ENCODE measurements at places on chromosomes 16 and 17. TPM values are rescaled to one million over a fixed set of nuclear protein-coding genes. Genes with fewer than 3 reads are reported as not detected.
A peak's percentile ranks its signal among the peaks of the same experiment; 100 is the strongest.

DNA sequence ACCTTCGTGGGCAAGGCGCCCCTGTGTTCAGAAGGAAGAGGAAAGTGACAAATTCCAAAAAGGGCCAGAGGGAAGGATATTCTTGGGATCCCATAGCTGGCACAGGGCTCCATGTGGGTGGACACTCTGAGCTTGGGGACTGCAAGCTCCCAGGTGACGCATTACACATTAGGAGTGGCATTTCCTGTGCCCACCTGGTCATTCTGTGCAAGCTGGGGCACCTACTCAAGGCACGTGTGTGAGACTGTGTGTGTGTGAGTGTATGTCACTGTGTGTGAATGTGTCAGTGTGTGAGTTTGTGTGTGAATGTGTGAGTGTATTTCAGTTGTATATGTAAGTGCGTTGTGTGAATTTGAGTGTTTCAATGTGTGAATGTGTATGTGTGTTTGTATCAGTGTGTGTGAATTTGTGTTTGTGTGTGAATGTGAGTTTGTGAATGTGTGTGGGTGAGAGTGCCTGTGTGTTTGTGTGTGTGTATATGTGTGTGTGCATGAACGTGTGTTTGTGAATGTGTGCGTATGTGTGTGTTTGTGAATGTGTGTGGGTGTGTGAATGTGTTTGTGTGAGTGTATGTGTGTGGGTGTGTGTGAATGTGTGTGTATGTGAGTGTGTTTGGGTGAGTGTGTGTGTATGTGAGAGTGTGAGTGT, 1.6 kb upstream of the CD300A start:
- no peak overlapping the region for H3K27ac ChIP-seq
- no peak overlapping the region for H3K4me3 ChIP-seq
- DNase-seq = no peak
- peaks cover 5% of the 10 kb centered on the region for H3K4me1 ChIP-seq
- no peaks in the 10 kb centered on the region for H3K27me3 ChIP-seq

GRCh38 chr17:82356845-82357355, 2.1 kb upstream of the TEX19 start:
- no peaks in the 10 kb centered on the region for H3K36me3 ChIP-seq
- peak; percentile 88 for DNase-seq
- H3K4me1 ChIP-seq = no peaks in the 10 kb centered on the region
- H3K27me3 ChIP-seq = no peaks in the 10 kb centered on the region
- H3K4me3 ChIP-seq = no peak overlapping the region

DNA sequence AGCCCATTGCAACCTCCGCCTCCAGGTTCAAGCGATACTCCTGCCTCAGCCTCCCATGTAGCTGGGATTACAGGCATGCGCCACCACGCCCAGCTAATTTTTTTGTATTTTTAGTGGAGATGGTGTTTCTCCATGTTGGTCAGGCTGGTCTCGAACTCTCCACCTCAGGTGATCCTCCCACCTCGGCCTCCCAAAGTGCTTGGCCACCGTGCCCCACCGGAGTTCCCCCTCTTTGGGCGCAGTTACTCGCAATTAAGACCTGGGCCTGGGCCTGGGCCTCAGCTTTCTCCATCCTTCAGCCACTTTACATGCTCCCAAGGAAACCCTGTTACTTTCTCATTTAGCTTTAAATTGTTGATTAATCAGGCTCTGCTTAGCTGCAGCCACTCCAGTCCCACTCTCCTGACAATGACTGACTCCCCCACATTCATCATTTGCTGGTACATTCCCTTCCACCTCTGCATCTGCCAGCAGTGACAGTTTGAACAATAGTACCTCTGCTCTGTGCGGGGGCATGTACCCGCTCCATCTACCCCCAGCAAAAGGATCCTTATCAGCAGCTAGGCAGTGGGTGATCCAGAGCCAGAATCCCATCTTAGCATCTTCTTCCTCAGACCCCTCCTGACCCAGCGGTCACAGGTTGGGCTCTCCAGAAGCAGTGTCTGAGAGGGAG, 47.2 kb upstream of the SLC47A1 start:
- H3K4me1 ChIP-seq = no peaks in the 10 kb centered on the region
- DNase-seq = no peak
- H3K27ac ChIP-seq = no peak overlapping the region
- H3K4me3 ChIP-seq = no peak overlapping the region
- H3K27me3 ChIP-seq = no peaks in the 10 kb centered on the region
- no peaks in the 10 kb centered on the region for H3K36me3 ChIP-seq

DNA sequence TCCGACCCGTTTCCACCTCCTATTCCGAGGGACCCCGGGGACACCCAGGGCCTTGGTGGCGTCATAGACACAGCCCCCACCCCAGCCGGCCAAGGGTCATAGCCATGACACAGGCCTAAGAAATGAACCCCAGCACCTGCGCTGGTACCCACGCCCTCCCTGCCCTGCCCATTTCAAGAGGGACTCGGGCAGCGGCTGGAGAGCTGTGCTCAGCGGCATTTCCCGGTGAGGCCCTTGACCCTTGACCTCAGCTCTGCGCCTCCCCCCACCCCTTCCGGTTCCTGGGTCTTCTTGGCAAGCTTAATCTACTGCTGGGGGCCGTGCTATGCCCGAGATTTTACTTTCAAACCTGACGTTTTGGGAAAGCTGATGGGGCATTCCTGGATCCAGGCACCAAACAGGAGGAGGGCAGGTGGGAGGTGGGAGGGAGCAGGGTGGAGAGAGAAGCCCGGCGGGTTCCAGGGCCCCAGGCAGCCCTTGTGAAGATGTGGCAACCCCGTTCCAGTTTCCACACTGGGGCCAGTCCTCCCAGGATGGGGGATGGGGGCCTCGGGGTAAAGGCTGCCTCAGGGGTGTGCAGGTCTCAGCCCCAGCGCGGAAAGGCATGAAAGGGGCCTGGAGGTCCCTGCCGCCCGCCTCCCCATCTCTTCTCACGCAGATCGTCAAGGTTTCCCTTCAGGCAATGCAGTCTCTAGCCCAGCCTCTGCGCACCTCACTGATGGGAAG, at the start of gene SLC22A31:
Gene SLC22A31, minus strand, starts transcription at position 414 of the 726 bp plus-strand sequence. Its CDS starts 36 bp downstream, at position 378.
- no peak within 1 kb of the TSS for H3K27ac ChIP-seq
- H3K4me3 ChIP-seq = no peak within 1 kb of the TSS
- H3K36me3 ChIP-seq = no peaks in the 10 kb centered on the region
- no peaks in the 10 kb centered on the region for H3K4me1 ChIP-seq
- peaks cover 52% of the 10 kb centered on the region for H3K27me3 ChIP-seq

The GPR139 gene
- not detected for total RNA-seq

DNA sequence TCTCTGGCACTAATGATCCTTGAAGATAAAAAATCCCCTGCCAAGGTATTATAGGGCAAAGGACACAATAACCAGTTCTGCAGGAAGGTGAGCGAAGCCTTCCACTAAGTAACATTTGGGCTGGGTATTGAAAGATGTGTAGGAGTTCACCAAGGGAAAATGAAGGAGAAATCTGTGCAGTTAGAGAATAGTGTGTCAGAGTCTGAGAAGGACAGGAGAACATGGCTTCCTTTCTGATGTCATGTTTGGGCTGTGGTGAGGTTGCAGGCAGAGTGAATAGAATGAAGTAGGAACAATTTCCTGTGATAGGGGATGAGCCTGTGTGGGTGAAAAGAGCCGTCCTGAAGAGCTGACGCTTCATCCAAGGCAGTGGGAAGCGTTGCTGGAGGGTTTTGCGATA, 24.1 kb upstream of the CIITA start:
- no peak overlapping the region for H3K27ac ChIP-seq
- no peaks in the 10 kb centered on the region for H3K4me1 ChIP-seq
- H3K4me3 ChIP-seq = no peak overlapping the region
- DNase-seq = no peak
- no peaks in the 10 kb centered on the region for H3K27me3 ChIP-seq

- H3K27me3 ChIP-seq = no peaks in the 10 kb centered on the region
- no peak overlapping the region for H3K4me3 ChIP-seq
- H3K27ac ChIP-seq = no peak overlapping the region
- DNase-seq = peak; percentile 32
Observed at GRCh38 chr17:9684955-9685621, 39.8 kb downstream of the USP43 start.

- no peak overlapping the region for H3K27ac ChIP-seq
- DNase-seq = peak; percentile 43
- H3K27me3 ChIP-seq = no peaks in the 10 kb centered on the region
- peaks cover 3% of the 10 kb centered on the region for H3K4me1 ChIP-seq
Observed at GRCh38 chr17:9036336-9036735, 15.0 kb downstream of the NTN1 start.

DNA sequence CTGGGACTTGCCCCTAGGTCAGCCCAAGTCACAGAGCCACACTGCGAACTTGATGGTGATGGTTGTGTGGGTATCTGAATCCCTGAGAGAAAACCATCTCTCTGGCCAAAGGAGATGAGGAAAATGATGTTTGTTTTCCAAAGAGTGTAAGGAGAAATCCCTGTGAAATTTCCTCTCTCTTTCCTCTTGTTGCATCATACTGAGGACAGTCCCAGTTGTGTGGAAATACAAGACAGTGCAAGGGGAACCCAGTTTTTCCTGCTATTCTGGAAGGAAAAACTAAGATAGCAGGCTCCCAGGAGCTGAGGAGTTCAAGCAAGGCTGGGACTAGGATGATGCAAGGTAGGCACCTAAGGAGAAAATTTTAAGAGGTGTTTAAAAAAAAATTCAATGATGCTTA, 86.8 kb upstream of the TOM1L1 start:
- DNase-seq = no peak
- no peaks in the 10 kb centered on the region for H3K36me3 ChIP-seq
- no peak overlapping the region for H3K27ac ChIP-seq
- no peaks in the 10 kb centered on the region for H3K27me3 ChIP-seq

- no peak for DNase-seq
- H3K4me3 ChIP-seq = no peak overlapping the region
- H3K27ac ChIP-seq = no peak overlapping the region
- no peaks in the 10 kb centered on the region for H3K4me1 ChIP-seq
- H3K36me3 ChIP-seq = peaks cover 17% of the 10 kb centered on the region
- H3K27me3 ChIP-seq = no peaks in the 10 kb centered on the region
Observed at GRCh38 chr17:27603880-27604794, 26.9 kb upstream of the LGALS9 start.

DNA sequence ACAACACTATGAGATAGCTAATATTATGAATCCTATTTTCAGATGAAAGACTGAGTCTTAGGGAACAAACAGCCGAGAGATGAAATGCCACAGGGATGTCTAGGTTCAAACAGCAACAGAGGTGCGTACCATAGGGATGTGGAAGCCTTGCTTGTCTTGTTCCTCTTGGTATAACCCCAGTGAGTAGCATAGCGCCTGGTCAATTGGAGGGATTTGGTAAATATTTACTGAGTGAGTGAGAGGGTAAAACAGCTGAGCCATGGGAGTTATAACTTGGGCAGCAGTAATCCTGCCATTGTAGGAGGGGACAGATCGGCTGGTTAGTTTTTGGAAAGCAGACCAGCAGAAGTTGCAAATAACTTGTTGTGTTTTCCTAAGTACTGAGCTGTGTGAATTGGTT, 80.2 kb downstream of the WWOX start:
- H3K4me3 ChIP-seq = no peak overlapping the region
- DNase-seq = no peak
- H3K36me3 ChIP-seq = no peaks in the 10 kb centered on the region
- H3K4me1 ChIP-seq = no peaks in the 10 kb centered on the region

DNA sequence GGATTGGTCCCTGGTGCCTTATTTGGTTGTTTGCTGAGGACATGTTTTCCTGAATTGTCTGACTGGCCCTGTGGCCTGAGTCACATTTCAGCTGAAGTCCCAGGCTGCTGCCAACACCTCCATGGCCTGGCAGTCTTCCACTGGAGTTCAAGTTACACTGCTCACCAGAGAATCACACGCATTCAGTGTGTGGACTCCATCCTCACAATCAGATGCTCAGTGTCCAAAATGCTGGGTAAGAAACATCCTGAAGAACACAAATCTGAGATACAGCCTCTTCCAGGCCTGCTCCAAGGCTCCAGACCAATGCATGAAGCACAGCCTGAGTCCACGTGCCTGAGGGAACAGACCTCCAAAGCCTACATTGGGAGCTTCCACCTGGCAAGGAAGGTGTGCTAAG, 19.2 kb downstream of the CD300LB start:
- no peak overlapping the region for H3K27ac ChIP-seq
- no peak for DNase-seq
- peaks cover 17% of the 10 kb centered on the region for H3K27me3 ChIP-seq
- no peaks in the 10 kb centered on the region for H3K4me1 ChIP-seq
- H3K4me3 ChIP-seq = no peak overlapping the region
- H3K36me3 ChIP-seq = no peaks in the 10 kb centered on the region

The KRTAP2-3 gene
- total RNA-seq = not detected

DNA sequence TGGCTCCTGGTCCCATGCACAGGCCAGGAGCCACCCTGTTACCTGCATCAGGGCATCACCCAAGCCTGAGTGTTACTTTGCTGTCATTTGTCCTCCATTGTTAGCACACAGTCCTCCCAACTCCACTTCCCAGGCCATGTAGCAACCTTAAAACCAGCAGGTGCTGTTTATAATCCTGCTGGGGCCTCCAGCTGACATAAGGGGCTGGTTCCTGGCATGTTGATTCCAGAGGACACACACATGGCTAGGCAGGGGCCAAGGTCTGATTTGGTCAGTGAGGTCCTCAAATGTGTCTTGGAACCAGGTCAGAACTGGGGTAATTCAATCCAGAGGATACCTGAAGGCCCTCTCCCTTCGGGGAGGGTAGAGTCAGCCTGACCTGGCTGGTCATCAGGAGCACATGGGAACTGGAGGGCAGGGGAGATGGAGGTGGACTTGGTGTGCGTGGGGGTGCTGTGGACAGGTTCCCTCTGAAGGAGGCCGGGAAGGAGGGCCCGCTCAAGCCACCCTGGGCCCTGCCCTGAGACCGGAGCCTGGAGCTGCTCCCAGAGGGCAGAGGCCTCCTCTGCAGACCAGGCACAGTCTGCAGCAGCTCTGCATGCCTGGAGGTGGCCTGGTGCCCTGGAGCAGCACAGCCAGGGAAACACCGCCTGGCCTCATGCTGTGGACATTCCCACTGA, 6.6 kb downstream of the ADORA2B start:
- no peaks in the 10 kb centered on the region for H3K36me3 ChIP-seq
- peaks cover 13% of the 10 kb centered on the region for H3K27me3 ChIP-seq
- no peak overlapping the region for H3K4me3 ChIP-seq
- H3K4me1 ChIP-seq = peaks cover 9% of the 10 kb centered on the region

- DNase-seq = no peak
- H3K27ac ChIP-seq = no peak overlapping the region
- no peak overlapping the region for H3K4me3 ChIP-seq
- no peaks in the 10 kb centered on the region for H3K36me3 ChIP-seq
- no peaks in the 10 kb centered on the region for H3K27me3 ChIP-seq
Observed at GRCh38 chr16:28188085-28188916, 23.5 kb downstream of the XPO6 start.

DNA sequence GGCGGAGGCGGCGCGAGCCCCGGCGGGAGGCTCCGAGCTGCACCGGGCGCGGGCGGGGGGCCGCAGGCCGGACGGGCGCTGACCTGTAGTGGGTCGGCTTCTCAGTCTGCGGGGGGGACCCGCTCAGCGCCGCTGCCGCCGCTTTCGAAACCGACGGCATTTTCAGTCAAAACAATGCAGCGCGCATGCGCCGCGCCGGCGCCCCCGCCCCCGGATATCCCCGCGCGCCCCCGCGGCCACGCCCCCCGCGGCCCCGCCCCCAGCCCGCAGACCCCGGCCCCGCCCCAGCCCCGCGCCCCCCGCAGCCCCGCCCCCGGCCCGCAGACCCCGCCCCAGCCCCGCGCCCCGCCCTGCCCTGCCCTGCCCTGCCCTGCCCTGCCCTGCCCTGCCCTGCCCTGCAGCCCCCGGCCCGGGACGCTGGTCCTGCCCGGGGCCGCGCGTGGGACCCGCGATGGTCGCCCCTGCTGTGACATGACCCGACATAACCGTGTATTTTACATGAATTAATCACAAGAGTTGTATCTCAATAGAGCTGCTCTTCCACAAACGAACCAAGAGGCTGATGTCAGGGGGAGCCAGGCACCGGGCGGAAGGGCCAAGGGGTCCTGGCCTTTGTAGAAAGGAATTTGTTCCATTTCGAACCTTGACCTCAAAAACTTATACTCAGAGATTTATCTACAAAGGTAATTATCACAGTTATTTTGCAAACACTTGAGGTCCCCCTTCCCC, at the start of gene UNKL:
Gene UNKL, minus strand, starts transcription at position 173 of the 729 bp plus-strand sequence. Its CDS starts 13 bp downstream, at position 160.
- H3K27ac ChIP-seq = no peak within 1 kb of the TSS
- H3K36me3 ChIP-seq = peaks cover 9% of the 10 kb centered on the region
- H3K27me3 ChIP-seq = no peaks in the 10 kb centered on the region
- H3K4me3 ChIP-seq = peak within 1 kb of the TSS; percentile 77
- peaks cover 1% of the 10 kb centered on the region for H3K4me1 ChIP-seq
- peak; percentile 91 for DNase-seq
